H1 (cell line): ENCODE measurements at places on chromosomes 12 and 14.
A peak's percentile ranks its signal among the peaks of the same experiment; 100 is the strongest.

- DNase-seq: no peak
Observed at GRCh38 chr14:35879654-35880249, 53.6 kb downstream of the BRMS1L start.

DNA sequence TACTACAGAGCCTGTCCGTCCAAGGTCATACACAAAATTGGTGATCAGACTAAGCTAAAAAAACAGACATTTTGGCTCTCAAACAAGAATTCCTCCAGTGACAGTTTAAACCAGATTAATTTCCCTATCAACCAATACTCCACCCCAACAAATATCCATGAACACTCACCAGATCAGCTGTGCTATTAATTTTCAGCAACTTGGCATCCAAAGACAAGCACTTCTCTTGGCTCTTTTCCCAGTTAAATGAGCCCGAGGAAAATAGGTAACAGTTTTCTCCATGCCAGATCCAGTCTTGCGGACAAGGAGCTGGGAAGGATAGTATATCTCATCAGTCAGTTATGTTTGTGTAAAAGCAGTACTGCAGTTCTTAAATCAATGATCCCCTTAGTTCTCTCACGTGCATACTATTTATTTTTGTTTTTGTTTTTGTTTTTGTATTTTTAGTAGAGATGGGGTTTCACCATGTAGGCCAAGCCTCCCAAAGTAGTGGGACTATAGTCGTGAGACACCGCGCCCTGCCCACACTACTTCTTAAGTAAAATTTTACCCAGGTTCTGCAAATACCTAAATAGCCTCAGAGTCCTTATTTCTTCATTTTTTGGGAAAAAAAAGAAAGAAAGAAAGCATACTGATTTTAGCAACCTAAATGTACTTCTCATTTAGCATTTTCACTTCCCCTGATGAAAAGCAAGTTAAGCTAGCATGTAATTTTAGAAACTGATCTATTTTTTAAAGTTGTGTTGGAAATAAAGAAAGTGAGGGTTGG lies 11.1 kb downstream of the OLR1 start:
- no peak for DNase-seq

DNA sequence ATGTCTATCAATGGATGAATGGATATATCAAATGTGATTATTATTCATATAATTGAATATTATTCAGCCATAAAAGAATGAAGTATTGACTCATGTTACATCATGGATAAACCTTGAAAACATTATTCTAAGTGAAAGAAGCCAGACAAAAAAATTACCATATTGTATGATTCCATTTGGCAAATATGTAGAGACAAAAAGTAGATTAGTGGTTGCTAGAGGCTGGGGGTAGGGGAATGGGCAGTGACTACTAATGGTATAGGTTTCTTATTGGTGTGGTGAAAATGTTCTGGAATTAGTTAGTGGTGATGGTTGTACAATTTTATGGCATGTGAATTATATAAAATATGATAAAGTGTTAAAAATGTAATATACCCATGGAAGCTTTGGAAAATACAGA lies 31.8 kb upstream of the GNS start:
- DNase-seq: no peak

- no peak for DNase-seq
Observed at GRCh38 chr14:103404032-103404918, 19.1 kb downstream of the MARK3 start.

GRCh38 chr14:103509864-103510723 lies 12.5 kb downstream of the CKB start:
- no peak for DNase-seq

GRCh38 chr12:14665354-14666348 lies 30.7 kb downstream of the GUCY2C start:
- peak; percentile 9 for DNase-seq

DNA sequence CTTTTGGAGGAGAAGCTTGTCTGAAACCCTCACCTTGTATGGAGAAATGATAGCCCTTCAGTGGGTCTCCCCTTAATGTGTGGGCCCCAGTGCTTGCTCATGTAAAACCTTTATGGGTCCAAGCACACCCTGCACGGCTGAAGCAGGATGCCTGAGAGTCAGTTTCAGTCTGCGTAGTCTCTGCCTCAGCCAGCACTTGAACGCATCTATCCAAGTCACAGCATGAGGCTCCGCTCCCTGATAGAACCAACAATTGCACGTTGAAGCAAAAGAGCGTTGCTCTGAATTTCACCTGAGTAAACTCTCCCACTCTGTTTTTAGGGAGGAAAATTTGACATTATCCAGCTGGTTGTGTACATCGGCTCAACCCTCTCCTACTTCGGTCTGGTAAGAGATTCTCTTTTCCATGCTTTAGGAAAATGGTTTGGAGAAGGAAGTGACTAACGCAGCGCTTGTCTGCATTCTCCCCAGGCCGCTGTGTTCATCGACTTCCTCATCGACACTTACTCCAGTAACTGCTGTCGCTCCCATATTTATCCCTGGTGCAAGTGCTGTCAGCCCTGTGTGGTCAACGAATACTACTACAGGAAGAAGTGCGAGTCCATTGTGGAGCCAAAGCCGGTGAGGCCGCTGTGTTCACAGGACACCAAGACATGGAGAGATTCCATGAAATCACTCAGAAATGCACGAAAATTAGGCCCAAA lies 33.0 kb upstream of the P2RX4 start:
- DNase-seq: no peak

DNA sequence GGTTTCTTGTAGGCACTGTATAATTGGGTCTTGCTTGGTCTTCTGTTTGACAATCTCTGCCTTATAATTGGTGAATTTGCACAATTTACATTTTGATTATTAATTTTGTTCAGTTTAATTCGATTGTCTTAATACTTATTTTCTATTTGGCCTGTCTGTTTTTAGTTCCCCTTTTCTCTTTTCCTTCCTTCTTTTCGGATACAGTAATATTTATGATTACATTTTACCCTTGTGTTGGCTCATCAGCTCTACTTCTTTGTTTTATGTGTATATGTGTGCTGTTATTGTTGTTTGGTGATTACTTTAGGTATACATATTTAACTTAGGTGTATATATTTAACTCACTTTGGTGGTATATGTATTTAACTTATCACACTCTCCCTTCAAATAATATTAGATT lies 12.8 kb upstream of the BEGAIN start:
- no peak for DNase-seq

DNA sequence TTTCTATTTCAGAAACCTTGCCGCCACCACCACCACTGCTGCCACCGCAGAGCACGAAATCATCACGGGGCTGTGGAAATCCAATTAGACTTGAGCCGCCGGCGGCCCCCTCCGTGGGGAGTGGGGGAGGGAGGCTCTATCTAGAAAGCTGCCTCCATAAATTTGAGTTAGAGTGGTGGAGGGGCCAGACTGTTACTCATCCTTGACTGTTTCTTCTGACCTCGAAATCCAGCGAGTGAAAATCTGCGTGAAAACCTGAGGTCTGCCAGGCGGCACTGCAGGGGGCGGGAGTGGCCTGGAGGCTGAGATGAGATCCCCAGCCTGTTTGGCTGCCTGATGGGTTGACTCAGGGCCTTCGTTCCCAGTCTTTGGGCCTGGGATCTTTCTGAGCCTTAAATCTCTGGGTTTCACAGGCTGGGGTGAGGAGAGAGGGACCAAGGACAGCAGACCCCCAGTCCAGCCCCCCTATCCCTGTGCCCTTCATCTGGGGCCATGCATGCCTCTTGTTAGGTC lies 29.9 kb downstream of the TSPAN9 start:
- no peak for DNase-seq

DNA sequence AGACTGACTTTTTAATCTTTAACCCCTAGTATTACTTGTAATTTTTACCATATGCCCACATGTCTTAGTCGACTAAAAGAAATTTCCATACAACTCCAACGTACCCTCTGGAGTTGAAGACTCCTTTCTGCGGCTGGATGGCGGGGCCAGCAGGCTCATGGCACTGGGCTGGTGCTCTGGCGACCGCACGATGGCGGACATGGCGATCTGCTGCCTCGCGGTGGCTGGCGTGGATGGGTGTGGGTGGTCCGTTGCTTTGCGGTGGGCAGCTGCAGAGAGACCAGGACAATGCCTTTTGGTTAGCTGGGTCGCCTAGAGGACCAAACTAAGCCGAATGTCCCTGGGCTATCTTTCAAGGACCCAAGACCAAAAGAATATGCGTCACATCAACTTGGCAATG lies 50.2 kb downstream of the PRKAB1 start:
- no peak for DNase-seq

- DNase-seq: peak; percentile 47
Observed at GRCh38 chr12:114656906-114657596, 26.9 kb downstream of the TBX3 start.

- DNase-seq: no peak
Observed at GRCh38 chr14:69226178-69226577, 33.8 kb upstream of the GALNT16 start.

DNA sequence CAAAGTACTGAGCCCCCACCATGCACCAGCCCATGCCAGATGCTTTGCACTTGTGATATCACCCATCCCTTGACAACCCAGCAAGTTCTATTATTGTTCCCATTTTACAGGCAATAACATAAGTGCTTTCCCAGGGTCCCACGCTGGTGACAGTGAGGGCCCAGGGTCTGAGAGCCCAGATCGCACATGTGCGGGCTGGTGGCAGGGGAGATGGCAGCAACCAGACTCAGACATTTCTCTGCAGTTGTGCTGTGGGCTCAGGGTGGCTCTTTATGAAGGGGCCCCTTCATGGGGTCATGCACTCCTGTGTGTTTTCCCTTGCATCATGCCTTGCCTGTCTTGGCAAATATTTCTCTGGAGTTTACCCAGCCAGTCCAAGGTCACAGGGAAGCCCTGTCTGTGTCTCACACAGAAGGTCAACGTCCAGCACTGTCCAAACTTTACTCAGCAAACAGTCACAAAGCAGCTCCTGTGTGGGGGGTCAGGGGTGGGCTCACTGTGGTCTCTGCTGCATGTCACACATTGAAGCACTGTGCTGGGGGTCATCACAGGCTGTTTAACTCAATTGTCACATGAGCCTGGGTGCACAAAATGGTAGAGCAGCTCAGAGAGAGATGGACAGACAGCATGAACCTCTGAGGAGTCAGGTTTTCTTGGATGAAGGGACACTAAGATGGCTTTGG lies 12.7 kb downstream of the SERPINA5 start:
- no peak for DNase-seq

DNA sequence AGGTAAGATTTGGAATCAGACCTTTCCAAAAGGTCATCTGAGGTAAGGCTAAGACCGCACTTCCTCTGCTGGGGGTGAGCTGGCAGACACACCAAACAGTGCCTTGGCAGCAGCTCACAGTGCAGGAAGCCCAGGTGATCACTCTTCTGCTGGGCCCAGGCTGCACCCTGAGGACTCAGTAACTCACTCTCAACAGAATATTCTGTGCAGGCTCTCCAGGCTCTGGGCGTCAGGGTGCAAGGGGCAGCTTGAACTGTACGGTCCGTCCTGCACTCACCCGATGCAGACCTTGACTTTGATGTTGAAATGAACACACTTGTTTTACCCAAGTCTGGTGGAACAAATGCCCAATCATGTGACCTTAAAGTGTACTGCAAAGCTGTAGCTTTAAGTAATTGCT lies 6.0 kb downstream of the ALKBH2 start:
- DNase-seq: no peak

- DNase-seq: peak; percentile 77
Observed at GRCh38 chr14:90235179-90235976, 21.0 kb upstream of the PSMC1 start.

DNA sequence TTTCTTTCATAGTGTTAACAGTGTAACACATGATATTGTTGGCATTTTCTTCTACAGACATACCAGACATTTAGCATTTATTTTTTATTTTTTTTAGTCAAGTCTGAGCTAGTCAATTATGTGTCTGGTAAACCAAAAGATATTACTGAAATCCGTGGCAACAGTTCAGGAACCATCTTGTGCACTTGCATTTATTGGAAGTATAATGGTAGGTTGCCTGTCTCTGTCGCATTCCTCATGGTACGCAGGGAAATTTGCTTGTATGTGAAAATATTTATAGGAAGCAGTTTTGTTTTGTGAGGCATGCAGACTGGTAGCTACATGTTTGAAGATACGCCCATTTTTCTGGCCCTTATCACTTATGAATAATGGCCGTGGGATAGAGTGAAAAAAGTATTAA lies 186.1 kb upstream of the SLC38A2 start:
- no peak for DNase-seq

GRCh38 chr12:26869908-26870459 lies 37.0 kb upstream of the ITPR2 start:
- DNase-seq: no peak

DNA sequence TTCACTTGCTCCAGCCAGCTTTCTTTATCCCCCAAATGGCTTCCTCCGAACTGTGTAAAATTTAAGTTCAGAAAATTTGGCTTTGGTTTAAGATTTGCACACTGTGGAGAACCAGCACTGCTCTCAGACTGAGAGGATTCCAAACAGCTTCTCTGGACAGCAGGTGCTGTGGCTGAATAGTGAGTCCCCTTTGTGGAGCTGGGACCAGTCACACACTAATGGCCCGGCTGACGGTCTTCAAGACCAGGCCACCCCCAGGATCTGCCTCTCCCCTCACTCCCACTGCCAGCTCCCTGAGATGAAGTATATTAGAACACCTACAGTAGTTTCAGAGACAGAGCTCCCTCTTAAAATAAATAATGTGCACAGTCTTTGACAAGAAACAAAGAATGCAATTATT lies 267.3 kb downstream of the BCAT1 start:
- DNase-seq: no peak

GRCh38 chr12:78118036-78118435 lies 287.3 kb downstream of the NAV3 start:
- DNase-seq: no peak

GRCh38 chr12:41819948-41820347 lies 324.7 kb downstream of the GXYLT1 start:
- DNase-seq: no peak

DNA sequence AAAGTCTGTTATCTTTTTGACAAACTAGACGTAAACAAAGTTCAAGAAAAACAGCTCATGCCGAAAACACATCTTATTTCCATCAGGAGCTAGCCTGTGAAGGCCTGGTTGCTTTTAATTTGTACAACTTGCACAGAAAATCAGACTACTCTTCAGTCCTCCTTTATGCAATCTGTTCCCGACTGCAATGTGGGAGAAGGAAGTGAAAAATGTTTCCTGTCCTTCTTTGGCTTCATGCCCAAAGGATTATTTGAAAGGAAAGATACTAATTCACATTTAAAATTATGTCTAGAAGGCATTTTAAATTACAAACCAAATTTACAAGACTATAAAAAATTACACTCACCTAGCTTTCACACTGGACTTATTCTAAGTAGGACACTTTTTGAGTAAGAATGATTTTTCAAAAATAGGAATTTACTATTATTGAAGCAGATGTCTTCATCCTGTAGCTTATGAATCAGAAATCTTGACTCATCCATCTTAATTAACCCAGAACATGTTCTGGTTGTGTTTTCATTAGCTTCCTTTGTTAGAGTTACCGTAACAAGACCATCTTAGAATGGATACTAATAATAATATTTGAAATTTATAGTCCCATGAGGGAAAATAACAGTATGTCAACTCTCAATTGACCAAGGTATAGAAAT lies 272.6 kb downstream of the PRKD1 start:
- DNase-seq: no peak

DNA sequence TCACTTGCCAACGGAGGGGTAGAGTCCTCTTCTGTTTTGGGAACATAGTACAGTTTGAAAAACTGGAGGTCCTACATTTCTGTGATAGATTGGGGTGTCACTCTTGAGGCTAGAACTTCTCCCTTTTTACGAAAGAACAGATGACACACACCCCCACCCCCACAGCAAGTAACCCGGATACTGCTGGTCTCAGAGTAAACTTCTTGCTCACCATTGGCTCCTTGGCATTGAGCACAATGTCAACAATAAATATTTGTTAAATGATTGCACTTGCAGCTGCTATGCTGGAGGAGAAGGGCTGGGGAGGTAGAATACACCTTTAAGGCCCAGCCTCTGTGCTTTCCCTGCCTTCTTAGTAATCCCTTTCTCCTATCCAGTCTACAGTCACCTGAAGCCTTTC lies 149.8 kb downstream of the TGFB3 start:
- DNase-seq: no peak
